Central memory CD4-positive, alpha-beta T cell (primary cell): ENCODE measurements at places on chromosomes 11 and 22.

- DNase-seq, result no peak
Measured at GRCh38 chr22:50323900-50324299, 2.9 kb downstream of the DENND6B start.

GRCh38 chr22:37609240-37610152, 862 bp downstream of the GGA1 start:
- peak; percentile 15 for DNase-seq

GRCh38 chr22:21603973-21604372, 25.8 kb downstream of the YDJC start:
- DNase-seq, result no peak

GRCh38 chr11:63608353-63609345, 5.6 kb downstream of the PLAAT3 start:
- DNase-seq, result no peak

- DNase-seq, result no peak
Measured at GRCh38 chr11:106216281-106216680, 138.8 kb downstream of the AASDHPPT start.

GRCh38 chr11:76102802-76103201, 103.5 kb downstream of the WNT11 start:
- no peak for DNase-seq

- DNase-seq, result no peak
Measured at GRCh38 chr11:129268371-129268770, 76.2 kb upstream of the ARHGAP32 start.

GRCh38 chr11:27553186-27553585, 46.6 kb upstream of the LIN7C start:
- DNase-seq, result no peak

GRCh38 chr11:92384358-92384757, 159.7 kb downstream of the FAT3 start:
- no peak for DNase-seq

- DNase-seq, result no peak
Measured at GRCh38 chr11:116062129-116062489, 557.9 kb upstream of the CADM1 start.

DNA sequence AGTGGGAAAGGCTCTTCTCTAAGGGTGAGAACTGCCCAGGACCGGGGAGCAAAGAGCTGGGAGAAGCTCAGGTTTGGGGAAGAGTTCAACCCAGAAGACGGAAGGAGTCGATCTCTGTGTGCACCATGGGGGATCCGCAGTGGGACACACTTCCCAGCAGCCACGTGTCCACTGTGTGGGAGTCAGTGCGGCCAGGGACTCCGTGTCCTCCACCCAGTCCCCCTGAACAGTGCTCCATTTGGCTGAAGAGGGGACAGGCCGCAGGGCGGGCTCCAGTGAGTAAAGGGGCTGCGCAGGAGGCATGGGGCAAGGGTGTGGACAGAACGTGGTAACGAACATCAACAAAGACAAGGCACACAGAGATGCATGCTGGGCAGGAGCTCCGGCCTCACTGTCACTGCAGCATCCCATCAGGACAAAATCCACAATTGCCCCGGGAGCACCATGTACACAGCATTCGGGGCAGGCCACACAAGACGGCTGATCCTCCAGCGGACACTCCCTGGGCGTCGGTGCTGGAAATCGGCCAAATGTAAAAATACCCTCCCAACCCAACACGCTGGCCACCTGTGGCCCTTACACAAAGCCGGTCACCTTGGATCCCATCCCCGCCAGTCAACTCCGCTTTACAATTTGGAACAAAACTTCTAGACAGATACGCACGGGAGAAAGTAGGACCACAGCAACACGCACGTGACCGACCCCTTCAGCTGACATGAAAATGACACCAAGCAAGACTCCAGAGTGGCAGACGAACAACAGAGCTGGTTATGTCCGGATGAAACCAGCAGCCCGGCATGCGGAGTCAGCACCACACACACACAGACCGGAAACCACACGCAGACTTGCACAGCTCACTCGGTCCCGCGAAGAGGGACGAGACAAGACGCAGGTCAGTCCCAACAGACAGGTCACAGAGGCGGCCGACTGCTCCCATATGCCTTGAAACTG, 366.8 kb downstream of the SHANK2 start:
- no peak for DNase-seq

GRCh38 chr11:2297623-2298030, 4.1 kb downstream of the C11orf21 start:
- no peak for DNase-seq

- DNase-seq, result no peak
Measured at GRCh38 chr22:49754696-49755630, 72.7 kb downstream of the BRD1 start.

DNA sequence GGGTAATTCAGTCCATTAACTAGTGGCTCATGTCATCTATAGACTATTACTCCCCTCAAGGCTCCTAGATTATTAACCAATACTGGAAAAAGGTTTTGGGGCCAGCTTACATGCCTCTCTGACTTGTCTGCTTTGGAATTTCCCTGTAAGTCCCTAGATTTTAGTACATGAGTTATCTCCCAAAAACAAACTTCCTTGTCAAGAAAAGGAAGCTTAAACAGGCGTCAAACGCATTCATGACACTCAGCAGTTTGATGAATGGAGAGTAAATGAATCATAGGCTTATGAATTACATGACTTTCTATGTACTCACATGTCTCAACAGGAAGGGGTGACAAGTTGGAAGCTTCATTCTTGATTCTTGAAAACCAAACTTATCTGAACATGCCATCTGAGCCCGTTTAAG, 70.8 kb downstream of the BLID start:
- DNase-seq, result no peak

DNA sequence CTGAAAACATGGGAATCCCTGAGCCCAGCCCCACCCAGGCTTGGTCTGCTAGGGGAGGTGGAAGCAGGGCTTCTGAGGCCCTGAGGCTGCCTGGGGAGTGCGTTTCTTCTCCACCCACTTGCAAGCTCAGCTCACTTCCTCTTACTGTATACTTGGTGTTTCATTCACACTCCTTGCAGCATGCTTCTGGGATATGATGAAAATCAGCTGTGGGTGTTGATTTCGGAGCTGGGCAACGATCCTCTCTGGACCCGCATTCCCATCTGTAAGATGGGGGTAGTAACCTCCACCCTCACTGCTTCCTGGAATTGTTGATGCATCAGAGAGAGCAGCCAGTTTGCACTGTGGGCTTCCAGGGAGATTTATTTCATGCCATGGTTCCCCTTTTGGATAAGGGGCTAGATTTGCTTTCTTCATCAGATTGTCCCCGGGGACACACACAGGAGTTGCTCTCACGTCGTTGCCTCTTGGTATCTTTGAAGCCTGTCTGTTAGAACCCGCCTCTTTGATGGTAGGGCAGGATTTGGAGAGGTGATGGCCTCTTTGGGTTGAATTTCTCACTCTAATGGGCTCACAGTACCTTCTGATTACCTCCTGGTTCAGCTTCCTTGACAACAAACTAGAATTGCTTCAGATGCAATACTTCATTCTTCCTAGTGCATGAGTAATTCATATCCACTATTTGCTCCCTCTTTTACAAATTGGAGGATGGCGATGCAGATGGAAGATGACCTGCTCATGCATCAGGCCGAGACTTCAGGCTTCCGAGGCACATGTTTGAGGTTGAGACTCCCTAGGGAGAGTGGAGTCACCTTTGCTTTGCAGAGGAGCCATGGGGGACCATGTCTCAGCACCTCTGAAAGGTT, 40.4 kb downstream of the BCR start:
- no peak for DNase-seq

DNA sequence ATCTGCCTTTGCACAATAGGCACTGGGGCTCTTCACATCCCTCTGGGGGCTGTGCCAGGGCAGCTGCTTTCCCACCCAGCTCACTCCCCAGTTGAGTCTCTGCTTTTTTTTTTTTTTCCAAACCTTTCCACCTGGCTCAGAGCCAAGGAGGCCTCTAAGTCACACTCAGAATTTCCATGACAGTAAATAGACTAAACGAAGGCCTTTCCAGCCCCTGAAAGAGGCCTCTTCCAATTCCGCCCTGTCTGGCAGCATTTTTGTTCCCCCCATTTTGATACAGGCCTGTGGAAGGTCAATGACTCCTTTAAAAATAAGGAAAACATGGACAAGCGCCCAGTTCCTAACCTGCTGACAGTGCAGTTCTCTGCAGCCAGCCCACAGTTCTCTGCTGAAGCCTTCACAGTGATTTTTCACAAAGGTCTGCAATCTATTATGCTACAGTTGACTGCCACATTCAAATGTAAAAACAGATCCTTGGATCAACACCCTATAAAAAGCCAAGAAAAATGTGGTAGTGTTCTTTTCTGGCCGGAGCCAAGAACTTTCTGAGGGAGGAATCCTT, 107.5 kb upstream of the SESN3 start:
- DNase-seq, result no peak

- DNase-seq, result no peak
Measured at GRCh38 chr11:100939571-100939970, 190.0 kb downstream of the PGR start.

- peak; percentile 59 for DNase-seq
Measured at GRCh38 chr11:45803971-45804760, 783 bp upstream of the SLC35C1 start.

DNA sequence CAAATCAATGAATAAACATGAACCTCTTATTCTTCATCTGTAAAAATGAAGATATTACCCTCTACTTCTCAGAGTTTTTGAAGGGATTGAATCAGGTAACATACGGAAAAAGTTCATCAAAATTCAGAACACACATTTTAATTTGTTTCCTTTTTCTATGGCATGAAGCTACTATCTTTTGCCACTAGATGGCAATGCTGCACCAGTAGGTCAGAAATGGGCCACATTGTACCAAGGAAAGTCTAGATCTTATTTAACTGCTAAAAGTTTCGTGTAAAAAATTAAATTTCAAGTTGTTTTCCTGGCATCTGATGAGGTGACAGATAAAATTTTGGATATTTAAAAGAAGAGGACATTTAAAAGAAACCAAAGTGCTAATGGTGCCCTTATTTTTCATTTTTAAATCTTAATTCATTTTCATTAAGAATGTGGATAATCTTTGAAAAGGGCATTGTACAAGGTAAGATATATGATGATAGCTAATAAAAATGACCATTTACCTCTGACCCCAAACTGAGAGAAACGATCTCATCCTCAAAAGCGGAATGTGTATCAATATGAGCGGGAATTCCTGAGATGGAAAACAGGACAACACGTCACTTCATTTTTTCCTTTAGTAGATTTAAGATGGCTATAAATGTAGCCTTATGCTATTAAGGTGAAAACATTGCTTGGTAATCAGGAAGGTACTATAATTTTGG, 16.1 kb downstream of the ALKBH8 start:
- DNase-seq, result peak; percentile 28

DNA sequence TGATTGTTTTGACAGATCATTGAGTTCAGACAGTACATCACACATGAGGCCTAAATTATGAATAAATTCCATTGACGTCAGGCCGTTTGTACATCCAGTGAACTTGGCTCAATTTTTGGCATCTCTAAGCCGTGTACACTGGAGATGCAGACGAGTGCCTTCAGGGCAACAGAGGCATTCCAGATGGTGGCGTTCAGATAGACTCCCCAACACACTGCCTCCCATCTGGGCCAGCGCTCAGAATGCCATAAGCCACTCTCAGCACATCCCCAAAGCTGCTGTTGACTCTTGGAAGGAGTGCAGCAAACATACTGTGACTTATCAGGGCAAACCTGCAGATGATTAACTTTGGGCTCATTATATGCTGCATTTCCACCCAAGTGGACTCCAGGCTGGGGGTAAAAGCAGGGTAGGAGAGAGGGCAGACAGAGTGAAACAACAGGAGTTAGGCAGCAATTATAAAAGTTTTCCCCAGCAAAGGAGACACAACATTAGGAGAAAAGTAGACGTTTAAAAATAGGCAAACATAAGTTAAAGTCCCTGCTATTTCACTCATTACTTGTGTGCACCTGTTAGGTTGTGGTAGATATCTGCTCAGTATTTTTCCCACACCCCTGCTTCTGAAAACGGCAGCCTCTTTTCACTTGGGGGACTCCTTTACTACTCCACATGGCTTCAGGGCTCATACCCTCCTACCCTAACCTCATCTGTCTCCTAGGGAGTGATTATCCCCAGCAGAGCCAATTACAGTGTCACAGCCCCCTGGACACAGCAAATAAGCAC, 60.2 kb upstream of the PDE3B start:
- no peak for DNase-seq

- DNase-seq, result no peak
Measured at GRCh38 chr11:126122863-126123262, 60.2 kb upstream of the CDON start.

DNA sequence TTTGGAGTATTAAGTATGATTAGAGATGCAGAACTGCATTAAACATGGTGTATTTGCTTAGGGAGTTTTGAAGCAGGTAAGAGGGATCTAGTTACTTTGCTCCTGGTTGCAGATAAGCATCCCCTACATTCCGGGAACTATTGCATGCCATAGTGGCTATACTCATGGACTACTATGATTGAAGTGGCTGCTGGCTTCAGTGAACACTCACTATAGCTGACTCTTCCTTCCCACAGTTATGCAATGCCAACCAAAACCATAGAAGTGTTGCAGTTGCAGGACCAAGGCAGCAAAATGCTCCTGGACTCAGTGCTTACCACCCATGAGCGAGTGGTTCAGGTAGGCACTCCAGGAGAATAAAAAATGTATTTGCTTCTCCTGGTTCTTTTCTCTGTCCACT, 17.0 kb downstream of the COA4 start:
- DNase-seq, result no peak

DNA sequence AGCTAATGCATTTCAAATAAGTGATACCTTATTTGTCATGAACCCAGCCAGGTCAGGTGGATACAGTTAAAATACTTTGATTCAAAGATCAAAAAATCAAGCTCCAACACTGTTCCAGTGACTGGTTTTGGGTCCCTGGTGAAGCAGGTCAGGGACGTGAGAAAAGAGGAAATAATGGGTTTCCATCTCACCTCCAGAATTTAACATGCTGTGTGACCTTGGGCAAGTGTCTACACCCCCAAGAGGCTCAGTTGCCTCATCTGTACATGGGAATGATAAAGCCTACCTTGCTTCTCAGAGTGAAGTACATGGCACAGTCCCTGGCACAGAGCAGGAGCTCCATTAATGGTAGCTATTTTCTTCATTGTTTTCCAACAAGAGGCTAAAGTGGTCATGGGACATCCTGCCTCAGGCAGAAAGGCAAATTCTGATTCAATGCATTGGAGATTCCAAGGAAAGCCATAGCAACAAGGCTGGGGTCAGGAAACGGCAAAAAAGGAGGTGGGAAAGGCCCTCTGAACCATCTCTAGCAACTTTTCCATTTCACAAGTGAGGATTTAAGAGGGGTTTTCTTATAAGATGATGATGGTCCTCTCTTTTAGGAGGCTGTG, 108.5 kb downstream of the CSNK2A3 start:
- DNase-seq, result no peak
